GM20000 (cell line): ENCODE measurements at places on chromosomes 5 and 9.

DNA sequence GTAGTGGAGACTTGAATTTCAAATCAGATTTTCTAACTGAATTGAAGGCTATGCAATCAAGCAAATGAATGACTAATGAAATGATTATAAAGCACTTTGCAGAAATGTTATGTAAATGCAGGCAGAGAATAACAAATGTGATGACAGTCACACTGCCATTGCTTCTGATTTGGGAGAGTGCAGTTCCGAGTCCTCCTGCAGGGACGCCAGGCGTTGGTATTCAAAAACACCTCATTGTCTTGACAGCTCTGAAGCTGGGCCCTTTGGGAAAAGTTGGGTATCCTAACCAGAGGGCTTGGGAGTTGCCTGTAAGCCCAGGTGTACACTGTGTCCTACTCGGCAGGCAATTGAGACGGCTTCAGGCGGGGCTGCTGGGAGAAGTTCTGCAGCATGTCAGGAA is 57.9 kb downstream of the C5orf15 start:
- no peak for DNase-seq

- peak; percentile 56 for DNase-seq
These were observed 383.2 kb upstream of the SGCD start for GRCh38 chr5:155943516-155944407.

GRCh38 chr5:129768735-129769134 is 20.8 kb downstream of the MINAR2 start:
- no peak for DNase-seq

DNA sequence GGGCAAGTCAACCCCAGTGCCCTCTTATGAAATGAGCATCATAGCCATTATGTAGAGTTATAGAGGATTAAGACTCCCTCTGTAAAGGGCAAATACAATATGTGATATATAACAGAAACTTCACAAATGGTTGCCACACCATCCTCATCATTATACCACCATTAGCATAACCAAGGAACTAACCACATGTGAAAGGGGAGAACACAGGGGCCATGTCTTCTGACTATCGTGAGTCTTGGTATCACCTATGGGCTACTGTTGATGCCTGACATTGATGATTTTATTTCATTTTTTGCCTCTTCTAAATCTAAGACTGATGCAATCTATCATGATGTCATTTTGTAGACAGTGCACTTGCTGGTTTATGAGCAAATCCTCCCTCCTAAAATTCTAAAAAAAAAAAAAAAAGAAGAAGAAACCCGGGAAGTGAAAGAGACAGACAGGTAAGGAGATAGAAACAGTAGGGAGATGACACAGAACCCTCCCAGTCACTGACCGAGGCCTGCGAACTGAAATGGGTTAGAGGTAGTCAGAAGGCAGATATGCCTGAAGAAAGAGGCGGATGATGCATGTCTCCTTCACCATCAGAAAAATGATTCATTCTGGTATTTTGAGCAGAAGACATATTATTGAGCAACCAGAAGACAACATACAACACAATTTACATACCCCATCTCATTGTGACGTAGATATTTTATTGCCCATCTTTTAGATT is 266.0 kb downstream of the DMAC1 start:
- DNase-seq, result no peak

- DNase-seq, result no peak
These were observed 96.7 kb upstream of the MAMDC2 start for GRCh38 chr9:69946800-69947437.

GRCh38 chr5:50553560-50553984 is 112.5 kb upstream of the EMB start:
- DNase-seq, result no peak

DNA sequence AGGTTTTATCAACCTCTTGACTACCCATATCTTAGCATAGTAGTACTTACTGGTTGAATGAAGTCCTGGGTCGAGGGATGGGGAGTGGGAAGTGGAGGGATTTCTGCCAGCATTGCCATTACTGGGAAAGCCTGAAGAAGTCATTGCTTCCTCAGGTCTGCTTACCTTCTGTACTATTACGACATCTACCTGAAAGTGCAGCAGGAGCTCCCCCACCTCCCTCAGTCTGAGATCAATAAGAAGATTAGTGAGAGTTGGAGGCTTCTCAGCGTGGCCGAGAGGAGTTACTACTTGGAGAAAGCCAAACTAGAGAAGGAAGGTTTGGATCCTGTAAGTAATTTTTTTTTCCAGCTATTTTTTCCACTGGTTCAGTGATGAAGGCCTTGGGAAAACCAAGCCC is 5.8 kb downstream of the HMGXB3 start:
- no peak for DNase-seq

DNA sequence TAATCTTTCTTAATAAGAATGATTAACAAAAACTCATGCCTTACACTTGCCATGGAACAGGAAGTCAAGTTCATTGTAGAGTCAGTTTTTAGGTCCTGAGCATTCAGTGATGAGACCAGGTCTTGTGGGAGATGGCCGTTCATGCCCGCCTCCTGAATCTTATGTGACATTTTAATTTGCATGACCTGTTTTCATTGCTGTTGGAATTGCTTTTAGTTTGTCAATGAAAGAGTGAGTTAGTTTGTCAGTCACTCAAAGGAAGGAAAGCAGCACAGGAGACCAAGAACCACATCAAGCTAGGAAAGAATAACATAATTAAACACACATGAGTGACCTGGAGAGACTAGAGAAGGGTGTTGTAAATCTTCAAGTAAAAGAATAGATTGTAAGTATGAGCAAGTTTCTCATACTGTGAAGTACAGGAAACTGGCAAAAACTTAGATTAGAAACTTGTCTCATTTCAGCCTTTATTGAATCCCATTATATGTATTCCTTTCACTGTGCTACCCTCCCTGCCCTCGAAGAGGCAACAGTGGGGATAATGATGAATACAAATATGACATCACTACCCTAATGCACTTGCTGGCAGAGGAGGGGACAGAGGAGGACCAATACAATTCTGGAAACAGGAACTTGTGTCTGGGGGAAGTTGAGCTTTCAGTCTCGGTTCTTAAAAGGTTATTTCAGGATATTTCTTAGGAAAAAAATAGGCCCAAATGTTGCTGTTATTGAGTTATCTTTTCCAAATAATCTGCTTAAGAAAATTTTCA is 64.3 kb upstream of the C6 start:
- DNase-seq, result no peak

GRCh38 chr5:9278921-9279603 is 266.8 kb downstream of the SEMA5A start:
- DNase-seq, result no peak

- DNase-seq, result no peak
These were observed 117.3 kb upstream of the LHFPL2 start for GRCh38 chr5:78765756-78766411.

DNA sequence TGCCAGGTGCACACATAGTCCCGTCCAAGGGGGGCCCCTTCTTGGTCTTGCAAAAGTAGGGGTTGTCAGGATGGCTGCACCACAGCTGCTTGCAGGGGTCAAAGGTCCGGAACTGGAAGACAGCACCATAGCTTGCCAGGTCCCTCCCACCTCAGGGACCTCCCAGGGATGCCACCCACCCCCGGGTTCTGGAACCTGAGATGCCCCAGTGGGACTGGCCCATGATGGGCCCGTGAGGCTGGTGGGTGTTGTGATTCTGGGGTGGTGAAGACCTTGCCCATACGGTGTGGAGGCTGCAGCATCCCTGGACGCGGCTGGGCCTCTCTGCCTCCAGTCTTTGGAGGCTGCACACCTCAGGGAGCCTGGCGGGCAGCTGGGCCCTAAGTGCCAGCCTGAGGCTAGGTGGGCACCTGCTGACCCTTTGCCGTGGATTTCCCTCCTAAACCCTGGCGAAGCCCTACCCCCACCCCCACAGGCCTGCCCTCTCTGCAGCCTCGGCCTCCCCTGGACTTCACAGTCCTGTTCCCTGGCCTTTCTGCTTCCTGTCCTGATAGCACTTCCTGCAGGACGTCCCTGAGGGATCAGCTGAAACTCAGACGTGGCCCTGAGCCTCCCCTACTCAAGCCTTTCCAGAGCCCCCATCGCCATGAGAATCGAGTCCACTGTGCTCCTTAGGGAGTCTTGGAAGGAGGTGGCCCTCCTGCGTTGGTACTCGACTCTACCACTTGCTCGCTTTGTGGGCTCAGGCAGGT is 92.1 kb downstream of the ZNF354C start:
- DNase-seq, result no peak

DNA sequence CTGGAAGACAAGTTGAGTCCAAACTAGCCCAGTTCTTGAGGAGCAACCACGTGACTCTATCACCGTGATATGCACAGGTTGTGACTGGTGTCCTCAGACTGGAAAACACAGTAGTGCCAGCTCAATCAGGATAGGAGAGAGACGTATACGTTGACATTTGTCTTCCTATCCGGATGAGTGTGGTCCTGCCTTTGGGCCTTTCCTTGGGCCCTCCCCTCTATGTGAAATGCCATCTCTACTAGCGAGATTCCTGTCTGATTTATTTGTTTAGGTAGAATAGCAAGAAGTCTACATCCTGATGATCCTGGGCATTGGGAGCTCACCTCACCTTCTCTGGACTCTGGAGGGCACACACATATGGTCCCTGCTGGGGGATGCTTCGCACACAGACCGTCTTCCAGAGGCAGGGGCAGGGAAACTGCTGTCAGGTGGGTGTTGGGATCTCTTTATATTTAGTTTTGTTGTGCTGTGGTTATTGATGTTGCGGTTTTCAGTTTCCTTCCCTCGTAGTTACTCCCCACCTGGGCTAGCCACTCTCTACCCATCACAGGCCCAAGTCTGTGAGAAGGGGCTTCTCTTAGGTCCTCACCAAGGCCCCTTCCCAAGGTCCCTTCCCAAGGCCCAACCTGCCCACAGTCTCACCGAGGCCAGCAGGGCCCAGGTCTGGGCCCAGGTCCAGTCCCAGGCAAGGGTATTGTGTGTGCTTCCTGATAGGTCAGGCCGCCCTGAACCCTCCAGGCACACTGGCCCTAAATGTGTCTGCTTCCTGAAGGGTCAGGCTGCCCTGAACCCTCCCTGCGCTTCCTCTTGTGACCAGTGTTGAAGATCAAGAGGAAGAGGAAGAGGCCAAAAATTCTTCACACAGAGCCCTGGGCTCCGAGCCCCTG is 19.0 kb upstream of the SPINK4 start:
- no peak for DNase-seq
